ENCODE measurements at places on chromosomes 3 and 15.

GRCh38 chr3:43017004-43017403 lies 37.9 kb downstream of the GASK1A start:
- DNase-seq = no peak

- DNase-seq = no peak
These were observed 26.8 kb downstream of the RAB6B start for GRCh38 chr3:133868758-133869475.

GRCh38 chr3:194607592-194608389 lies 25.4 kb downstream of the TMEM44 start:
- DNase-seq = no peak

DNA sequence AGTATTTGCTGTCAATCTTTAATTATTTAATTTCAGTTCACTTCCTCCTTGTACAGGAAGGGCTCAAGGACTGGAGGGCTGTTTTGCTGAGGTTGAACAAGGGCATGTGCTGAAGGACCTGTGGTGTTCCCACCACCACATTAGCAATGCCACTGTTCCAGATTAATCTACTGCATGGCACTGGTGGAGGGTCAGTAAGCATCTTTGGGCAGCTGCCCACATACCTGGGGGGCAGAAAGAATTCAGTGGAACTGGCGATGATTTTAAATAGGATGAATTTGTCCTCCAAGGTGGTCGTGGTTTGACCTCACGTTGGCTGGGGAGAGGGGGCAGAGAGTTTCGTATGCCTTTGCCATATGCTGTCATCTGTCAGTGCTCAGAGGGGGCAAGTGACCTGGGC lies 244.8 kb downstream of the TLE3 start:
- no peak for DNase-seq

DNA sequence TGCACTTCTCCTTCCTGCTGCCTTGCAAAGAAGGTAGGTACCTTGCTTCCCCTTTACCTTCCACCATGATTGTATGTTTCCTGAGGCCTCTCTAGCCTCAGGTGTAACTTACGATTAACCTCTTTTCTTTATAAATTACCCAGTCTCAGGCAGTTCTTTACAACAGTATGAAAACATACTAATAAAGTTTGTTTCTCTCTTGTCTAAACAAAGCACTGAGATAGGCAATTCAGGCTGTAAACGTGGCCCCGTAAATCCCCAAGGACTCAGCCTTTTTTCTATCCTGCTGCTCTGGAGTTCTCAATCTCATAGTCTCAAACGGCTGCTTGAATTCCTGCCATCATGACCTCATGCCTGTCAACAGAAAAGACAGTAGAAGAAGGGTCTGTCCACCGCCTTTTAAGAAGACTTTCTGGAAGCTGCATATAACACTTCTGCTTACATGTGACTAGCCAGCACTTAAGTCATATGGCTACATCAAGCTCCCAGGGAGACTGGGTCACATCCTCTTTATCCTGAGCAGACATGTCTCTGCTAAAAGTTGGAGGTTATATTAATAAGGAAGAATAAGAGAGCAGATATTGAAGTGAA lies 257.8 kb downstream of the EBLN2 start:
- DNase-seq = no peak
